ENCODE measurements at places on chromosomes 11 and 22.

DNA sequence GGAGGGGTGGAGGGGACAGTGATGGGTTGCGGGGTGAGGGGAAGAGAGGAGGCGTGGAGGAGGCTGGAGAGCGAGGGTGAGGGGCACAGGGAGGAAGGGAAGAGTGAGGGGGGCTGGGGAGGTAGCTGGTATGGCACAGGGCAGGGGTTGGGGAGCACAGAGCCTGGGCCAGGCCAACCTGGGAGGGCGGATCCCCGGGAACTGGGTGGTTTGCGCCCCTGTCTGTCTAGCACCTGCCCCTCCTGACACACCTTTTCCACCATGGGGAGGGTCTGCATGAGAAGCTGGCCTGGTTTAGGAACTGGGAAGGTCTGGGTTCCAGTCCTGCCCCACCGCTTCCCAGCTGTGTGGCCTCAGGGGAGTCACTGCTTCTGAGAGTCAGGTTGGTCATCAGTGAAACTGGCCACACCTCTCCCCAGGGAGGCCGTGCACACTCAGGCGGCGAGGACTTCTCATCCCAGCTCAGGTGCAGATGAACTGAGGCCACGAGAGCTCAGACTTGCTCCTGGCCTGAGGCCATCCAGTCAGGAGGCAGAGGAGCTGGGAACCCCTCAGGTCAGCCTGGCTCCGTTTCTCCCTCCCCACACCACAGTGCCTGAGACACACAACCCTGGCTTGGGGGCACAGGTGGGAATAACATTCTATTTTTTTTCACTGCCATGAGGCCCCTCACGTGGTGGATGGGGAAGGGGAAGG, 95.6 kb downstream of the PHF21B start:
- no peak for DNase-seq

- no peak for DNase-seq
Observed at GRCh38 chr11:95791709-95792033, 1.4 kb downstream of the CEP57 start.

DNA sequence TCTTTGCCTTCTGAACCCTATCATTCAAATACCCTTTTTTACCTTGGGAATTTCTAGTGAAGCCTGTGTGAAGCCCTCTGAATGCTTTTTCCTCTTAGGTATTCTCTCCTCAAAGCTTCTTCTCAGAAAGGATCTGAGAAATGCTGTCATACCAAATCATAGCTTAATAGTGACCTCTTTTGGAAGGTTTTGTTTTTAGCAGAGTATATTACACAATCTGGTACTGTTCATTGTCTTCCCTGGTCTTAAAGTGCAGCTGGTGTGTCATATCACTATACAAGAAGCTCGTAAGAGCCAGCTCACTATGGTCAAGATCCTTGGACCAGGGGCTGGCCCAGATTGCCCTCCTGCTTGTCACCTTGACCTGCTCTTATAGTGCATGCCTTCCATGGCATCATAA, 204.4 kb upstream of the ANO5 start:
- no peak for DNase-seq

DNA sequence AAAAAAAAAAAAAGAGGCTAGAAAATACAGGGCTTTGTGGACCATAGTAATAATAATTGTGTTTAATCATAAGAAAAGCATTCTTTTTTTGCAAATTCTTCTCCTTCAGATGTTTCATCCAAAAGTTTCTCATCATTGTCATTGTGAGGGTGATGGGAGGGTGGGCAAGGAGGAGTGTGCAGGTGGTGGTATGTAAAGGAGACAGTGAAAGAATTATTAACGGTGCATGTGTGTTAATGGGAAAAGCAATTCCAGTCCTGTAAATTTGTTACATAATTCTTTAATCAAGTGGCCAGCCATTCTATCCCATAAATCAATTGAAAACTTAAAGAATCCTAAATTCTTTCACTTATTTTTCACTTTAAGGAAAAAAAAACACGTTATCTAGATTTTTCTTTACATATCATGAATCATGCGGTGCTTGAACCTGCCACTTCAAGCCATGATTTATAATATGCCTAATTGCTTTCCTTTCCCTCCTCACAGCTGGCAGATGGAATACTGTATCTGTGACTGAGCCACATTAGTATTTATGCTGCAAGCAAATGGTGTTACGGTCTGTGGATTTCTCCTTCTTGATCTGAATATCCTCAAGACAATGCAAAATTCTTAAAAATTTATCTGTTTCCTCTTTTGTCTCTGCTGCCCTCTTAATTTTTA, 318.5 kb downstream of the JRKL start:
- DNase-seq: no peak

GRCh38 chr11:119152604-119153003, 3.8 kb downstream of the ABCG4 start:
- no peak for DNase-seq

DNA sequence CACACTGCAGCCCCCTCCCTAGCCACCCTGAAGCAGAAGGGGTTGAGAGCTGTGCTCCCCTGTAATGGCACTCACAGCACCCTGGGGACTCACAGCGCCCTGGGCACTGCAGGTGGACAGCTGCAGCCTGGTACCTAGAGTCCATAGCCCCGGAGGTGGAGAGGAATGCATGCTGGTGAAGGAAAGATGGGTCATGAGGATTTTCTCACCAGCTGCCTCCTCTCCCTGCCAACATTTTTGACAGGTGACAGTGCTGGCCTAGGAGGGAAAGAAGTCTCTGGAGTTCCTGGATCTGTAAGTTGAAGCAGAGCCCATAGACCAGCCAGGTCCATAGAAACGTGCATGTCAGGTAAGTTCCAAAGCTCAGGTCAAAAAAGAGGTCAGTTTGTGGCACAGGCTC, 330.5 kb downstream of the TENM4 start:
- no peak for DNase-seq

GRCh38 chr11:41246399-41246745, 213.1 kb downstream of the LRRC4C start:
- no peak for DNase-seq

DNA sequence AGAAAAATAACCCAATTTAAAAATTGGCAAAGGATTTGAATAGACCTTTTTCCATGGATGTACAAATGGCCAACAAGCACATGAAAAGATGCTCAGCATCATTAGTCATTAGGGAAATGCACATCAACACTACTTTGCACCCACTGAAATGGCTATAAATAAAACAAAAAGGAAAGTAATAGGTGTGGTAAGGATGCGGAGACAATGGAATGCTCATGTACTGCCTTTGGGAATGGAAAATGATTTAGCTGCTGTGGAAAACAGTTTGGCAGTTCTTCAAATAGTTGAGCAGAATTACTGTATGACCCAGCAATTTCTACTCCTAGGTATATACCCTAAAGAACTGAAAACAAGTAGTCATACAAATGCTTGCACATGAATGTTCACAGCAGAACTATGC, 37.4 kb downstream of the LARGE2 start:
- no peak for DNase-seq

DNA sequence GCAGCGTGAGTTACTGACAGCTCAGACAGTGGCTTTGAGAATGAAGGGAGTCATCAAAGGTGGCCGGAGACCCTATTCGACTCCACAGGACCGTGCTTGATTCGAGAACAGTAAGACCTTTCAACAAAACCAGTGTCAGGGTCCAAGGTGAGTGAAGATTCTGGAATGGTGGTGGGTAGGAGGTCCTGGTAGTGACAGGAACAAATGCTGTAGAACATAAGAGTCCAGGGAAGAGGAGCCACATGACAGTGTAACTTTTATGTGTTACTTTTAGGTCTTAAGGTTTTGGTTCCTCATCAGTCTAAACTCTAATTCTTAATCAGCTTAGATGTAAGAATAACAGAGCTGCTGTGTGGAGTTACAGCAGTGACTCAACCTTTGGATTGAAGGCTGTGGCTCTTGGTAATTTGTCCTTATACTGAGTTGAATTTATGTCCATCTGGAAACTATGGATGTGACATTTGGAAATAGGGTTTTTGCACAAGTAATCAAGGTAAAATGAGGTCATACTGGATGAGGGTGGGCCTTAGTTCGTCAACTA, 1.8 kb downstream of the TBC1D22A start:
- DNase-seq: no peak

- DNase-seq: no peak
Observed at GRCh38 chr11:22441831-22442230, 103.7 kb downstream of the SLC17A6 start.

GRCh38 chr22:37661160-37661924, 2.8 kb downstream of the PDXP start:
- DNase-seq: no peak

DNA sequence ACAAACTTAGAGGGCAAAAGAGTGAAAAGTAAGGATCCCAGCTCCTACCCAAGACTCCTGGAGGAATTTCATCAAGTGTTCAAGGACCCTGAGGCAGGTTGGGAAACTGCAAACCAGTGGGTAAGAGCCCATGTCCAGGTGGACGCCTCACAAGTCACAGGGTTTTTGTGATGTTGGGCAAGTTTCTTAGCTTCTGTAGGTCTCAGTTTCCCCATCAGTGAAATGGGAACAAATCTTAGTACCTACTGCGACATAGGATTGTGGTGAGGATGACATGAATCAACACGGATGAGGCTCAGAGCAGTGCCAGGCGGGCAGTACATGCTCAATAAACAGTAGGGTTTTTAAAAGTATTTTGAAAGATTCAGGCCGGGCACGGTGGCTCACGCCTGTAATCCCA, 17.3 kb upstream of the CDC42EP1 start:
- no peak for DNase-seq

GRCh38 chr11:93689240-93689639, 27.8 kb downstream of the CEP295 start:
- no peak for DNase-seq

DNA sequence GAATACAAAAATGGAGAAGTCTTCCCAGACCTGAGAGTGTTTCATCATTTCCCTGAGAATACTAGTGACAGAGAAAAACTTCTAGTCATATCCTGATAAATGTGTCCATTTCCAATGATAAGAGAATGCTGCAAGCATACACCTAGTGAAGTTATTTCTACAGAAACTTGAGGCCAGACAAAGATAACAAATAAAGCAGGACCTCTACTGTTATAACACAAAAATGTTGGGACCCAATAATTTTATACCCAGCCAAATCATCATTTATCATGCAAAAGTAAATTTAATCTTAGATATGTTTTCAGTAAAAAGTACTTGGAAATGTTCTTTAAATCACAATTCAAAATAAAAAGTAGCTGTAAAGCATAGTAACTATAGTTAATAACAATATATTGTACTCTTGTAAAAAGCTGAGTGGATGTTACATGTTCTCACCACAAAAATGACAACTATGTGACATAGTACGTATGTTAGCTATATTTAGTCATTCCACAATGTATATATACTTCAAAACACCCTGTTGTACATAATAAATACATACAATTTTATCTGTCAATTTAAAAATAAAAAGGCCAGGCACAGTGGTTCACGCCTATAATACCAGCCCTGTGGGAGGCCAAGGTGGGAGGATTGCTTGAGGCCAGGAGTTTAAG, 12.6 kb downstream of the RRAS2 start:
- no peak for DNase-seq

- DNase-seq: no peak
Observed at GRCh38 chr11:33633251-33634003, 67.2 kb downstream of the C11orf91 start.

- no peak for DNase-seq
Observed at GRCh38 chr11:118060081-118060661, 16.7 kb upstream of the TMPRSS4 start.

DNA sequence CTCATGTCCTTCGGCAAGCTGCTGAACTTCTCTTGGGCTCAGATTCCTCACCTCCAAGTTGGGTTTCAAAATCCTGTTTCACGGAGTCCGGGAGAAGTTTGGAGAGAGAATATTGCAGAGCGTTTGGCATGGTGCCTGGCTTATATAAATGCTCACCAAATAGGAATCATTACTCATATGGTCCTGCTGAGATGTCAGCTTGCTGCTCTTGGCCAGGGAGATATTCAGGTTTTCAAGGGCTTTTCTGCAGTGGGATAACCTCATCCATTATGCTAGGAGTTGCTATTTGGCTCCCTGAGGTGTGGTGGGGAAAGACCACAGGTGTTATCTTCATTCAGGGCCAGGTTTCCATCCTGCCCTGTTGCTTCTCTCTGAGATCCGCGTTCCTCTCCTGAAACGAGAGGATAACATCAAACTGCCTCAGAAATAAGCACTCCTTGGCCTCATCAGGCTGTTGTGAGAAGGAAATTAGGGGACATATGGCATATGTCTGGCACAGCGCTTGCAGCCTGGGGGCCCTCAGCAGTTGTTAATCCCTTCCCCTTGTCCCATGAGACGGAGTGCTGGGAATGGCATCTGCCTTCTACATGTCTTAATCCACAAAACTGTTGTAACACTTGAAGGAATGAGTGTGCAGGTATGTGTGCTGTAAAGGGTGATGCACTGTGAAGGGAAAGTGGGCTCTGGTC, 29.9 kb upstream of the ACER3 start:
- DNase-seq: no peak

DNA sequence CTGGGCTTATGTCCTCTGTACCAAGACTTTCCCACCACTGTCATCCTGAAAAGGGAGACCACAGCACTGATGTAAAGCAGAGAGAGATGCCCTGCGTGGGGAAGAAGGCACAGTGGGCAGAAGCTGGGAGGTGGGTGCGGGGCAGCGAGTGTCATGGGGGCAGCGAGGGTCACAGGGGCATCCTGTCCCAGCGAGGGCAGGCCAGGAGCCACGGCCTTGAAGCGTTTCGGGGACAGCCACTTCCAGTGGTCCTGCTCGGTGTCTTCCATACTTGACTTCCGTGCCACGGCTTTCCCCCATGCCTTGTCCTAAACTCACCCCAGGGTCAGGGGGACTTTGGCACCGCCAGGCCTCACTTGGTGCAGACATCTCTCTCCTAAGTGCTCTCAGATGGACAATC, 1121.3 kb downstream of the TBC1D22A start:
- no peak for DNase-seq

GRCh38 chr11:117217141-117218084, 14.5 kb downstream of the PCSK7 start:
- DNase-seq: no peak

DNA sequence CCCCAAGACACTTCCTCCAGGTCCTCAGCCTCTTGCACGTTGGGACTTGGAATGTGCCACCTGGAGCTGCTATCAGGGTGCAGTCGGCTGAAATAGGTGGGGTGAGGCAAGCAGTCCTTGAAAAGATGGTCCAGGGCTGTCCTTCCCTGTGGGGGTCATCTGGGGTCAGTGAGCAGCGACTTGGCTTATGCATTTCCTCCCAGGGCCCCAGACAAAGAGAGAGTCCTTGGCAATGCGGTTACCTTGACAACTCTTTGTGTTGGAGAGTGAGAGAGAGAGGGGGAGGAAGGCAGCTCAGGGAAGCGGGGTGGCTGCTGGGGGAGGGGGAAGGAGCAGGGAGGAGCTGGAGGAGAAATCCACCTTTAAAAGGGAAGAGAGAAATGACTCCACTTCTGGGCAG, 93.8 kb downstream of the MIAT start:
- peak; percentile 29 for DNase-seq

- peak; percentile 65 for DNase-seq
Observed at GRCh38 chr11:72703267-72704008, 29.2 kb upstream of the PDE2A start.

GRCh38 chr22:50174382-50175190, 4.1 kb downstream of the PANX2 start:
- DNase-seq: no peak

- no peak for DNase-seq
Observed at GRCh38 chr11:46237248-46238077, 40.0 kb upstream of the CREB3L1 start.
